Spinal cord (tissue), 10 donors: ENCODE measurements at places on chromosomes 2 and 18.

GRCh38 chr18:789397-789796 lies 22.6 kb downstream of the YES1 start:
- no peak for DNase-seq

DNA sequence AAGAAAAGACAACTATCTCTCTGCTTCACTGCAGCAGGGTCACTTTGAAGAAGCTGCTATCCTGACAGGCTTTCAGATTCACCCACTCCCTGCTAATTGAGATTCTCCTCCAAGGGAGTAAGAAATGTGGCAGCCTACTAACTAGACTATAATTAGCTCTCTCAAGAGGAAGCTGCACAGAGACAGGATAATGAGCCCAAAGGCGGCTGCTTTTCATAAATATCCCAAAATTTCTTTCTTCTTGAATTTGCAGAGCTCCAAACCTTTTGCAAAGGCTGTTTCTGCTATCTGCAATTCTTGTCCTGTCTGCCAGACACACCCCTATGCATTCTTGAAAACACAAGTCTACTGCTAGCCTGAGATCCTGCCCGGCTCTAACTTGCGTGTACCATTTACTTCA lies 54.0 kb upstream of the RNU4ATAC start:
- no peak for DNase-seq

GRCh38 chr2:240520130-240520973 lies 37.4 kb downstream of the ANKMY1 start:
- no peak for DNase-seq

- no peak for DNase-seq
Measured at GRCh38 chr18:47265197-47265596, 13.7 kb upstream of the SKOR2 start.

GRCh38 chr2:159125858-159126257 lies 157.4 kb downstream of the TANC1 start:
- DNase-seq: no peak

DNA sequence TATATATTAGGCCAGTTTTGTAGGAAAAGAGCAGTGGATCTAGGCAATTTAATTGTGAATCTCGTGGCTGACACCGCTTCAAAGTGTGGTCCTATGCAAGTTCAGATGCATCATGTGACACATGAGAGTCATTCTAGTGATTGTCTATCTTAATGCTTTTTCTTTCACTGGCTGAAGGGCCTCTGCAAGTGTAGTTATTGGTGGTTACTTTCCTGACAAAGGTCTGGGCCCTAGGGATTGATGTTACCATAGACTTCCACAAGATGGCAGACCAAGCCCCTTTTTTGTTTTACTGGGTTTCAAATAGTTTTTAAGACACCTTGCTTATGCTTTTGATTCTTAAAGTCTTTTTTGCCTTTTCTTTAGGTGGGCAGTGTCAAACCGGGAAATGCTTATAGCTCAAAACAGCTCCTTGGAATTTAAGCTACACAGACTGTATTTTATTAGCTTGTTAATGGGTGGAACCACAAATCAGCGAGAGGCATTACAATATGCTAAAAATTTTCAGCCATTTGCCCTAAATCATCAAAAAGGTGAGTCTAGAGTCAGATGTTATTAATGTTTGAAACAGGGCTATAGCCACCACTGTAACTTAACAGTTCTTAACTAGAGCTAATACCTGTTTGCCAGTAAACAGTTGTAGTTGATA lies 25.9 kb downstream of the CD8A start:
- DNase-seq: no peak

- DNase-seq: no peak
Measured at GRCh38 chr2:101173707-101174295, 22.6 kb upstream of the TBC1D8 start.

GRCh38 chr2:235087832-235088495 lies 136.1 kb downstream of the SH3BP4 start:
- peak; percentile 74 for DNase-seq

GRCh38 chr2:74026687-74027241 lies 42.1 kb downstream of the TET3 start:
- no peak for DNase-seq

DNA sequence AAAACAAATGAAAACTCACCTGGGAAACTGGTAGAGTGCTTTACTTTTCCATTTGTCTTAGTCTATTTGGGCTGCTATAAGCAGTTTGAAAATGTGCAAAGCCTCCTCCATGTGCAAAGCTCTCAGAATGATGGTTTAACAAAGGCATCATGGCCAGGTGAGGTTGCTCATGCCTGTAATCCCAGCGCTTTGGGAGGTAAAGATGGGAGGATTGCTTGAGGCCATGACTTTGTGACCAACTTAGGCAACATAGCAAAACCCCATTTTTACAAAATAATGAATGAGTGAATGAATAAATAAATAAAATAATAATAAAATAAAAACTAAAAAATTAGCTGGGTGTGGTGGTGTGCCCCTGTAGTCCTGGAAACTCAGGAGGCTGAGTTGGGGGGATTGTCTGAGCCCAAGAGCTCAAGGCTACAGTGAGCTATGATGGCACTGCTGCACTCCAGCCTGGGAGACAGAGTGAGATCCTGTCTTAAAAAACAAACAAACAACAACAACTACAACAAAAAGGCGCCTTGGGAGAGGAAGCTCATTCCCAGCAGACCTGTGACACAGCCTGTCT lies 71.8 kb downstream of the MYCN start:
- DNase-seq: no peak

GRCh38 chr2:20173496-20174402 lies 51.2 kb downstream of the SDC1 start:
- no peak for DNase-seq

- DNase-seq: no peak
Measured at GRCh38 chr2:178880257-178880656, 73.0 kb upstream of the TTN start.

GRCh38 chr2:91748902-91749301 lies 3057.4 kb downstream of the RPIA start:
- DNase-seq: no peak

GRCh38 chr2:133878326-133878725 lies 310.1 kb upstream of the NCKAP5 start:
- DNase-seq: no peak

DNA sequence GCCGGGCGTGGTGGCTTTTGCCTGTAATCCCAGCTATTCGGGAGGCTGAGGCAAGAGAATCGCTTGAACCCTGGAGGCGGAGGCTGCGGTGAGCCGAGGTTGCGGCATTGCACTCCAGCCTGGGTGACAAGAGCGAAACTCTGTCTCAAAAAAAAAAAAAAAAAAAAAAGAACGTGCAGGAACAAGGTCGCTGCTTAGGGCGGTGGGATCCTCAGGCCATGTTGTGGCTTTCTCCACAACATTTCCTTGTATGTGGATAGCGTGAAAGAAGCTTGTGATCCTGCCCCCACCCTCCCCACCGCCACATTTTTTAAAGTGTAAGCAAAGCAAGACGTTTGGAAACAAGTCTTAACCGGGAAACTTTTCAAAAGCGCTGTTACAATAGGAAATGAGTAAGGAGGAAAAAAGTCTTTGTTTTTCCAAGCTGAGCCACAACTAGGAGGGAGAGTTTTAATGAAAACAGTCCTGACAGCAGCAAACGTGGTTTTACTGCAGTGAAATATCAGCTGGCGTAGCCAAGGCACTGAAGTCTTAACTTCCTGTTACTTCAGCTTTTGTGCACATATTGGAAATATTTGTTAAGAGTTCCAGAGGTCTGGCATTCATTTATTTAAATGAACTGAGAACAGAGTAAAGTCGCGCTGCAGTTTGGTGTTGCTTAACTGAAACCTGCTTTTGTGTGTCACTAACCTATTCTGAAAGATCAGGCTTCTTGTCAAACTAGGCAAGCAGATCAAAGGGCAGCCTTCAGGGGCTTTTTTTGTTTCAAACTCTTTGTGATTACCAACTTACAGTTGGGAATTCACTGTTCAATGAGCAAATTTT lies 3.8 kb downstream of the TGIF1 start:
- peak; percentile 47 for DNase-seq

GRCh38 chr18:76445741-76446232 lies 49.3 kb downstream of the ZNF516 start:
- no peak for DNase-seq

GRCh38 chr18:13217466-13217961 lies 1.0 kb upstream of the LDLRAD4 start:
- no peak for DNase-seq

DNA sequence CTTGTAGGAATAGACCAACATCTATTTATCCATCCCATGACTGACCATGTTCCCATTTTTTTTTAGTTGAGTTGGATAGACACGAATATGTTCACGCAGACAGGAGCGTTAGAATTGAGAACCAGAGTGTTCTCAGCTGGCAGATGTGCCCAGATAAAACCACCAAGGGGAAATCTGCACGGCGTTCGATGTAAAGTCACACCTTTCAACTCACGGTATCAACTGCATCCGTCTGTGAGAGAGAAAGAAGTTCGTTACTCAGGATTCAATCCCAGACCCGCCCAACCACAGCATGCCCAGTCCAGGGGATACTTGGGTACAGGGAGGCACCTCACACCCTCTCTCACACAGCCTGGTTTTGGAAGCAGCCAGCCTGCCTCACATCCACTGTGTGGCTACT lies 26.1 kb downstream of the MAL start:
- DNase-seq: no peak

DNA sequence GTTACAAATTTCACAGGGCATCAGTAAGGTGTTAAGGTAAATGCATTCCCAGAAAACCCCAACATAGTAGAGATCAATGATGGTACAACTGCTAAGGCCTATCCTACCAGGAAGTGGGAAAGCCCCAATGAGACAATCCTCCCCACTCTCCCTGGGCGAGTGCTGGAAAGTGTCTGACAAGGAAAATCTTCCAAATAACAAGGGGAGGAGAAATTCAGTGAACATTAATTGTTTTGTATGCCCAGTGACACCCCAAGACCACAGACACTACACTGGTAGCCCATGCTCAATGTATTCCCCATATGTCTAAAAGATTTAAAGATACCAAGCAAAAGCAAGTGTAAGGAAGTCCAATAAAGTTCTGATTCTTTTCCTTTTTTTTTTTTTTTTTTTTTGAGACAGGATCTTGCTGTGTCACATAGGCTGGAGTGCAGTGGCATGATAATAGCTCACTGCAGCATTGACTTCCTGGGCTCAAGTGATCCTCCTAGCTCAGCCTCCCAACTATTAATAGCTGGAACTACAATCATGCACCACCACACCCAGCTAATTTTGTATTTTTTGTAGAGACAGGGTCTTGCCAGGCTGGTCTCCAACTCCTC lies 24.7 kb downstream of the B4GALT6 start:
- DNase-seq: no peak
